Islet precursor cell (in vitro differentiated cells): ENCODE measurements at places on chromosomes 12 and 14.

DNA sequence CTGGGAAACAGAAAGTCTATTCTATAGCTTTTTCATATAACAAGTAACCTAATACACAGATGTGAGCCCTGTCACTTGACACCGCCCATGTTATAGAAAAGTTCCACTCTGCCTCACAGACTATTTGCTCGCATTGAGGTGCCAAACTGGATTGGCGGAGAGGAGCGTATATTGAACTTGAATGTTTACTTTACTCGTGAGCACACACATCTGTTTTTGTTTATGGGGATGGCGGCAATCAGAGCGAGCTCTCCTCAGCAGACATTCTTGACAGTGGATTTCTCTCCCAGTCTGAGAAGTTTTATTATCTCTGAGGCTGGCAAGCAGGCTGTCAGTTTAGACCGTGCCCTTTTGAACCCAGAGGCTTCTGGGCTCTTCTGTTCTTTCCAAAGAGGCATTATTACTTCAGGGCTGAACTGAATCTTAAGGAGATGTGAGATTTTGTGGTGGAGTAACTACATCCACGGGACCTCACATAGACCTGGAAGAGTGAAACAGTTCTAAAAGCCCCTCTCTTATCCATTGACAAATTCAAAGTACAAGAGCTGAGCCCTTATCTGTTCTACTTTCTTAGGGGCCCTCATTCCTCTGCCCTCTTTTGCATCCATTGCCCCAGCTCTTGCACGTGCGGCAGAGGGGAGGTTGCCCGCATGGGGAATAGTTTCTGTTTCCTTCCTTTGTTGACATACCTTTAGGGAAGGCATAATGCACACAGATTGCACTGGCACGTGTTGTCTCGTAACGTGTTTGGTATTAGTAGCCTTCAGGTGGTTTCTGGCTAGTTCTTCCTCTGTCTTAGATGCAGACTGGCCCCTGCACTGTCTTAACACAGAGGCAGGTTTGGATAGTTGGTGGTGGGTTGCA lies 68.2 kb downstream of the DRAM1 start:
- DNase-seq, result no peak

GRCh38 chr12:78931466-78931990 lies 67.0 kb downstream of the SYT1 start:
- no peak for DNase-seq

DNA sequence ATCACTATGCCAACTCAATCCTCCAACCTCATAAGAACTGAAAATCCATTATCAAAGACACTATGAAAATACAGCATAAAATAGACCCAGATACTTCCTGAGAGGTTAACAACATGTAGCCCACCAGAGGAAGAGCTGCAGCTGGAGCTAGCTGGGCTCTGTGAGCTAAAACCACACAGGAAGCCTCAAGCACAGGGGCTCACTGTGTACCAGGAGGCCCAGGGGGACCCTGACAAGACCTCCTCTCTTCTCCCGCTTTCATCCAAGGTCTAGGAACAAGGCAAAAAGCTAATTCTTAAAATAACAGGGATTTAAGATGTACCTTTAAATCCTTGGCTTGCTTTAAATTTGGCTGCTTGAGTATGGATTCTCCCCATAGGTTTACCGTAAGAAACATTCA lies 53.6 kb downstream of the EIF2S3B start:
- DNase-seq, result no peak

DNA sequence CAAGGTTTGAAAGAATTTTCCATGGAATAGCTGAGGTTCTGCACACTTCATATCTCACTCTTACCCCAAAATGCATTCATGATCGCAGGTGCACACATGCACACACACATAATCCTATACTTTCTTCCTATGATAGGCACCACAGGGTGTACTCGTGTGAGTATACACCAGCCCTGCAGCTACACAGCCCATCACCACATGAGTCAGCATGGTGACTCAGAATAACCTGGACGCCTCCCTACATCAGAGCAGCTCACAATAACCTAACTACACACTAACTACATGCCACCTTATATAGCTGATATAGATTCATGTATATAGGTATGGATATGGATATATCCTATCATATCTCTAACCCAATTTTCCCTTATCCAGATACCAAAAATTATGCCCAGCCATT lies 850.2 kb upstream of the TMEM132C start:
- DNase-seq, result peak; percentile 66

DNA sequence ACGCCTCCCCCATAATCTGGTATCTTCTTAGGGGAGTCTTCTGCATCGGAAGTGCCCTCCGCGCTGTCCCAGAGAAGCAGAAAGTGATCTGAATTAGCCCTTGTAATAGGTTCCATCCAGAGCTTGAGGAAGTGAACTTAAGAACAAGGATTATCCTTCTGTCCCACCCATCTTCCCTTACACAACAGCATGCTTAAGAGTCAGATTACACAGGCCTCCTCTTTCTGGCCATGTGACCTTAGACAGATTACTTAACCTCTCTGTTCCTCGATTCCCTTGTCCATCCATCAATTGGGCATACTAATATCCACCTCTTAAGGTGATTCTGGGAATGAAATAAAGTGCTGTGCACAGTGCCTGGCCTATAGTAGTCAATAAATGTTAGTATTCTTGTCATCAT lies 11.4 kb downstream of the CABP1 start:
- no peak for DNase-seq

DNA sequence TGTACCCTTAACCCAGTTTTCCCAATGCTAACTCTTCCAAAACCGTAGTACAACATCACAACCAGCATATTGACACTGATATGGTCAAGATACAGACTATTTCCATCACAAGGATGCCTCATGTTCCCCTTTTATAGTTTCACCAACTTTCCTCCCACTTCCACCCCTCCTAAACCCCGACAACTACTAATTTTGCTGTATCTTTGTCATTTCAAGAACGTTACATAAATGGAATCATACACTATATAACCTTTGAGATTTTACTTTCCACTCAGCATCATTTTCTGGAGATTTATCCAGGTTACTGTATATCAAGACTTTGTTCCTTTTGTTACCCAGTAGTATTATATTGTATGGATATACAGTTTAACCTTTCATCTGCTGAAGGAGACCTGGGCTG lies 88.9 kb downstream of the MED13L start:
- DNase-seq, result no peak

DNA sequence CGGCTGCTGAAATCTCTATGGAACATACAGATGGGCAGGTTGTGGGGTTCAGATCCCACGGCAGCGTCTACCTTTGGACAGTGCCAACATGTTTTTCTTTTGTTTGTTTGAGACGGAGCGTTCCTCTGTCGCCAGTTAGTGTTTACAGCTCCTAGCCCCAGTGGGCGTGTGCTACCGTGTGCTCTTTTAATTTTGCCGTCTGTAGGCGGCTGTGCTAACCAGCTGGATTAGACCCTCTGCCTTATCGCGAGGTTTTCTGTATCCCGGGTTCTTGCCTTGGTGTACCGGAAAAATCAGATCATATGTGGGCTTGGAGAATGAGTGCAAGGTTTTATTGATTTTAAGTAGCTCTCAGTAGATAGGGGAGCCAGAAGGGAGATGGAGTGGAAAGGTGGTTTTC lies 9.8 kb upstream of the GALNT6 start:
- peak; percentile 45 for DNase-seq

GRCh38 chr12:107320033-107320928 lies 226.9 kb upstream of the CRY1 start:
- peak; percentile 89 for DNase-seq

- DNase-seq, result no peak
These were observed 74.6 kb downstream of the MED13L start for GRCh38 chr12:116202940-116203339.

DNA sequence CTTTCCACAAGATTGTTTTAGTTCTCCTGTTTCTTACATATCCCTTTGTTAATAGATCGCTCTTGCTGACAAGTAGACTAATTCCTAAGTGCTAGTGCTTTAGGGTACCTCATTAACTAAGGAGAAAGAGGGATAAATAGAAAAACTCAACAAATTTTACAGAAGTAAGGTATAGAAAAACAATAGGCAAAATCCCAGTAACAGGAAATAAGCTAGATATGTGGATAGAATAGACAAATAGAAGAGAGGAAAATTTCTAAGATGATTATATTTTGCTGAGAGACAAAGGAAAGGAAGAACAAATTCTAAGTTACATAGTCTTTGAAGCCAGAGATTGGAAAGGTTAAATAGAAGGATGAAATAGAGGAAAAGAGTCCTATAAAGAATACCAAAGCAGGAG lies 1.0 kb downstream of the CD69 start:
- DNase-seq, result no peak

GRCh38 chr12:11130999-11131398 lies 3.4 kb downstream of the TAS2R30 start:
- DNase-seq, result no peak

GRCh38 chr12:41288142-41288811 lies 100.2 kb downstream of the PDZRN4 start:
- DNase-seq, result no peak

GRCh38 chr12:128091951-128092382 lies 175.0 kb upstream of the TMEM132C start:
- DNase-seq, result peak; percentile 81

DNA sequence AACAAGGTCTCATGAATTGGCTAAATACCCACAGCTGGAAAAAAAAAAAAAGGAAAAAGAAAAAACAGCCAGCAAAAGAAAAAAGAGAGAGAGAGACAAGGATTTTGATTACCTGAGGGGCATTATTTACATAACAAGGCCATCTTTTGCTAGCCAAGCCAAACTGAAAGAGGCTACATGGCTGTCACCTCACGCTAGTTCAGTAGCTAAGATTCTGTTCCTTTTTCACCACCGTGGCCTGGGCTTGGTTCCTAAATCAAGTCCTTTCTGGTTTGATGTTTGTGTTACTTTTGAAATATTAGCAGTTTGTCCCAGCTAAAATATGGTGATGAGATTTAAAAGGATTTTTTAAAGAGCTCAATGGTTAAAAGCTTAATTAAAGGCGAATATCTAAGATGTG lies 2.0 kb upstream of the SDS start:
- no peak for DNase-seq

- DNase-seq, result no peak
These were observed 188.7 kb downstream of the KITLG start for GRCh38 chr12:88391556-88391955.

DNA sequence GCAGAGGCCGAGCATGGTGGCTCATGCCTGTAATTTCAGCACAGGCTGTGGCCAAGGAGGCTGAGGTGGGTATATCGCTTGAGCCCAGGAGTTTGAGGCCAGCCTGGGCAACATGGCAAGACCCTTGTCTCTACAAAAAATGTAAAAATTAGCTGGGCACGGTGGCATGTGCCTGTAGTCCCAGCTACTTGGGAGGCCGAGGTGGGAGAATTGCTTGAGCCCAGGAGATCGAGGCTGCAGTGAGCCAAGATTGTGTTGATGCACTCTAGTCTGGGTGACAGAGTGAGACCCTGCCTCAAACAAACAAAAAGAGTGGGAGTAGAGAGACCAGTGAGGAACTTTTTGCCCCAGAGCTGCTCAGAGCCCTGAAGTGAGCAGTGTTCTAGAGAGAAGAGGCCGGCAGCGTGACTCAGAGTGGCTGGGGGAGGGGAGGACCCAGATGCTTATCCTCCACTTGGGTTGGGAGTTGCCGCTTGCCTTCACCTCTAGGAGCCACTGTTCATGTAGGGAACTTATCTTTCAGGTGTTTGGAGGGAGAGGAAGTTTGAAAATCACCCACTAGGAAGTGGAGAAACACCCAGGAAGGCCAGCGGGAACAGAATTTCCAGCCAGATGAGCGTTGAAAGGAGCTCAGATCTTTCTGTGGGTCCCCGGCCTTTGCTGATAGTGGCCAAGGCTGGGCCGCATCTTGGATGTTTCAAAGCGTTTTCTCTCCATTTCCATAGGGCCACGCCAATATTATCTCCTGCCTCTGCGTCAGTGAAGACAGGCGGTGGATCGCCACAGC lies 15.3 kb downstream of the CFAP251 start:
- DNase-seq, result peak; percentile 93

- no peak for DNase-seq
These were observed 25.0 kb downstream of the RAB35 start for GRCh38 chr12:120091371-120092090.

DNA sequence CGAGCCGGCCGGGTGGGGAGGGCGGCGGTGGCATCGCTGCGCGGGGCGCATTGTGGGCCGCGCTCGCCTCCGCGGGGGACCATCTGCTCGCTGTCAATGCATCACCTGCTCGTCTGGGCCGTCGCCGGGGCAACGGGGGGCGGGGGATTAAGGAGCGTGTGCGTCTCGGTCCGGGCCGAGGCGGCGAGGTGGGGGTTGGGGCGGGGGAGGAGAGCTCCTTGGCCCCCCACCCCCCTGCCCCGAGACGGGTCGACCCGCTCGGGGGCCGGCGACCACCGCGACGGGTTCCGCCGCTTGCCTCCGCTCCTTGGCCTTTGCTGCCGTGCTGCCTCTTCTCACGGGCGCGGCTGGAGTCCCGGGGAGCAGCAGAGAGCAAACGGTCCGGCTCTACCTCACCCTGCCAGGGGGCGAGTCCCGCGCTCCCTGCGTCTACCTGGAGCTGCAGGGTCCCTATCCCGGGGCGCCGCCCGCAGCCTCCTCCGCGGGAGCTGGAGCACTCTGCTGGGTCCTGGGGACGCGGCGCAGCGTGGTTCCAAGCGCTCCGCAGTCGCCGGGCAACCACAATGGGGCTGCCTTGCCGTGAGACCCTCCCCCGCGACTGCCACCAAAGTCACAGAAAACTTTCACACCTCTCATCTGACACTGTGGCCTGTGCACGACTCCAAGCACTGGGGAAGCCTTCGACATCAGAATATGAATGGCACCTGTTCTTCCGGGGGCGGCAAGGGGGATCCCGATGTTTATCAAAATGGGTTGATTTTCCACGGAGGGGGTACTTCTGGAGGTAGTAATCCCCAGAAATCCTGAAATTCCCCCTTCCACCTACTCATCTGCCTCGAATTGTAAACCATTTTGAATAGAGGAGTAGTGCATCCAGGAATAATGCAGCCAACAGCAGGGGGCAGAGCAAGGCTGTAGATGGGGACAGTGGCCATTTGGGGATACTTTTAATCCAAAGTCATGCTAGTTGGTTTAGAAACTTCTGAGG lies at the start of gene C12orf42:
TSS of gene C12orf42 (minus strand) at position 500 of the 988 bp plus-strand sequence. CDS start 17,542 bp downstream, outside the sequence.
- peak; percentile 70 for DNase-seq

- DNase-seq, result no peak
These were observed 19.0 kb downstream of the IFNG start for GRCh38 chr12:68140556-68140955.

- no peak for DNase-seq
These were observed 988.9 kb upstream of the FLRT2 start for GRCh38 chr14:84541018-84541417.

DNA sequence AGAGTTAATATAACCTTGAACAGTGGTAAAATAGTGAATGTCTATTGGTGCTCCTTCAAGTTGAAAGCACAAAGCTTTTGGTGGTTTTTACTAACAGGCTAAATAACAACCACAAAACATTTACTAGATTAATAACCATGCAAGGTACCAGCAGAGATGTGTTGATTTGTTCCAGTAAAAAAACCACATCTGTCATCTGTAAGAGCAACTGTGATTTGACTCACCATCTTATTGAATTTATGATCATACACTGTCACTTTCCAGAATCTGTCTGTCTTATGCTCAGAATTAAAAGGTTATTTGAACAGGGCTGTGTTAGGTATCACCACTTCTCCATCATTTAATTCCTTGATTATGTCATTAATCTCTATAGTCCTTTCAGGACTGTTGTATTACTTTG lies 107.0 kb upstream of the PTHLH start:
- no peak for DNase-seq
